ENCODE measurements at places on chromosomes 7 and 10.
A peak's percentile ranks its signal among the peaks of the same experiment; 100 is the strongest.

DNA sequence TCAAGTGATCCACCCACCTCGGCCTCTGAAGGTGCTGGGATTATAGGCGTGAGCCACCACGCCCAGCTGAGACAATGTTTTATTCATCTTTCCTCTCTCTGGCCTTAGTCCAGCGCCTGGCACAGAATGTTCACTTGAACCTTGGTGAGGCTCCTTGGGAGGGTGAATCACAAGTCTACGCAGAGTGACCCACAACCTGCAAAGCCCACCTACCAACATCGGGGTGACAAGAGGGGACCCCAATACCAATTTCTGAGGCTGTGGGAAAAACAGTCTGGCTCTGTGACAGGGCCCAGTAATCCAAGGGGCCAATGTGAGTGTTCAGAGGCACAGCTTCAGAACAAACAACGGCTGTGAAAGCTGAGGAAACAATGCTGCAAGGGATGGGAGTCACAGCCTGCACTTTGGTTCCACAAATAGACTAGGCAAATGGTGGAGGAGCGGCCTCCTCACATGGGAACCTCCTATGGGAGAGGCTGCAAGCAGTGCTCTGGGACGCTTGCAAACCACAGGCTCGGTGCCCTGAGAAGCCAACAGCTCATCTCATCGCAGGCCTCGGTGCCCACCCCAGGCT is 5.6 kb upstream of the MALSU1 start:
- H3K4me1 ChIP-seq: no peaks in the 10 kb centered on the region
- H3K27me3 ChIP-seq: no peaks in the 10 kb centered on the region
- no peak for DNase-seq
- H3K4me3 ChIP-seq: no peak overlapping the region
- H3K27ac ChIP-seq: no peak overlapping the region

GRCh38 chr7:142338633-142339501 is 81.0 kb upstream of the PRSS58 start:
- H3K4me3 ChIP-seq: no peak overlapping the region
- no peak overlapping the region for H3K27ac ChIP-seq
- H3K36me3 ChIP-seq: no peaks in the 10 kb centered on the region
- no peak for DNase-seq
- H3K4me1 ChIP-seq: no peaks in the 10 kb centered on the region

DNA sequence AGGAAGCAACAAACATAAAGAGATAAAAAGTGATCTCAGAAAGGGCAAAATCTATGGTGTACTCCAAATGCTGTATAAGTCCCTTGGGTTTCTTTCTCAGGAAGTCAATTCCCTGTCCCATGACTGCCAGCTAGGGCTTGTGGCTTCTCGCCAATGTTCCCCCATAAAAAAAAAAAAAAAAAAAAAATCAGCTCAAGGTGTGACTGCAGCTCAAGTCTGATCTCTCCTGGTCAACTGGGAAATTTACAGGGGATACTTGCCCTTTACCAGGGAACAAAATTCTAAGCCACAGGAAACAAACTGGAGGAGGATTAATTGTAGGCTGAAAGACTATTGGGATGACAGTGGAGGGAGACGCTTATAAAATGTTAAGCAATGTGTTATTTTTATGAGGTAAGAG is 76.0 kb downstream of the PCGF5 start:
- H3K36me3 ChIP-seq: no peaks in the 10 kb centered on the region
- no peaks in the 10 kb centered on the region for H3K27me3 ChIP-seq
- H3K4me1 ChIP-seq: no peaks in the 10 kb centered on the region
- H3K4me3 ChIP-seq: no peak overlapping the region
- H3K27ac ChIP-seq: no peak overlapping the region

GRCh38 chr7:30202671-30203070 is 67.9 kb downstream of the MTURN start:
- H3K36me3 ChIP-seq: no peaks in the 10 kb centered on the region
- H3K4me1 ChIP-seq: no peaks in the 10 kb centered on the region
- no peak overlapping the region for H3K4me3 ChIP-seq
- no peak overlapping the region for H3K27ac ChIP-seq

GRCh38 chr10:35378541-35379210 is 42.4 kb downstream of the CCNY start:
- H3K4me3 ChIP-seq: no peak overlapping the region
- H3K27ac ChIP-seq: peak overlapping the region; percentile 80
- no peaks in the 10 kb centered on the region for H3K4me1 ChIP-seq
- H3K36me3 ChIP-seq: no peaks in the 10 kb centered on the region
- no peak for DNase-seq
- H3K27me3 ChIP-seq: no peaks in the 10 kb centered on the region

DNA sequence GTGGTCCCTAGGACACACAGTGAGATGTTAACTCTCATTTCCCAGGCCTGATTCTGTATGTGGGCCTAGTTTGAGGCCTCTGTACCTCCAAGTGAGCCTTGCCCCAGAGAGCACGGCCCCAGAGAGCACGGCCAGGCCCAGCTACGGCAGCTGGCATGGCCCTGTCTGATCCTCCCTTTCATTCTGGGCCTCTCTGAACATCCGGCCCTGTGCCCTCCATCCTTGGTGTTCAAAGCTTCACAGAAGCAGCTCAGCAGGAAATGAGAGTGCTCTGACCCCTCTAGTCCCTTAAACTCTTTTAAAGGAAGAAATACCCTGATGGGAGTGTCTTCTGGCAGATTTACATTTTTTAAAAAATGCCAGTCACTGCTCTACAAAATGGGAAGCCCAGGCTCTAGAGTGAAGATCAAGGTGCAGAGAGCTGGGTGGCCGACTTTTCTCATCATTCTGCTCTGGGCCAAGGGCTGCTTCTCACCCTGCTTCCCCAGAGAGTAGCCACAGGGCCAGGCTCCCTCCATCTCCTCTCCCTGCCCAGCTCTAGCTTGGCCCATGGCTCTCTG is 171.9 kb downstream of the RPS24 start:
- H3K36me3 ChIP-seq: no peaks in the 10 kb centered on the region
- DNase-seq: no peak
- no peaks in the 10 kb centered on the region for H3K27me3 ChIP-seq
- no peaks in the 10 kb centered on the region for H3K4me1 ChIP-seq
- no peak overlapping the region for H3K4me3 ChIP-seq

DNA sequence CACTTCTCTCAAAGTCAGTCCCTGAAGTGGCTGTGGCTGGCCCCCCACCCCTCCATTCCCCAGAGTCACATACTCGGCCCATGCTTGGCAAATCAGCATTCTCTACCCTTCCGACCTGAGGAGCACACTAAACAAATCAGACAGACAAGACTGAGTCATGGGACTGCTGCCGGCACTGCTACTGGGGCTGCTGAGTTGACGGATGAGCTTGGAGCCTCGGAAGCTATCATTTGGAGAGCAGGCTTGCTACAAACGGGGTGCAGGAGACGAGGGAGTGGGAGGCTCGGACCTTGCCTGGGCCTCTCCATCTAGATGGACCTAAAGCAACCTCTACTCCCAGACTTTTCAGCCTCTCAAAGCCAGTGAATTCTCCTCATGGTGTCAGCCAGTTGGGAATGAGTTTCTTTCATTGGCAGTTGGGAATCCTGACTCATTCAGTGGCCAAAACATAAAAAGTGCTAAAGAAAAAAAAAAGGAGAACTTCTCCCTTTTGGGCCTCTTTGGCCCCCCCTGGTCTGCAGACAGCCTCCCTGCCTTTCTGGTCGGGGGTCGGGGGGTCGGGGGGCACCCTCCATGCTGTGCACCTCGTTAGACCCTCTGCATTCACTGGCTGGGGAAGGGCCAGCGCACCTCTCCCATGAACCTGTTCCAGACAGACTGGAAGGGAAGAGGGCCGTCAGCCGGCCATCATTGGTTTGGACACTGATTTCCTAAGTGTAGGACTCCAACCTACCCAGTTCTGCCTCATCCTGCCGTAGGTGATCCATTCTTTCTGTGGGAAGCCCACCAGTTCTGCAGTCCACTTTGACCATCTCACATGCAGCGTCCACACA is 52.3 kb upstream of the COL13A1 start:
- no peak overlapping the region for H3K4me3 ChIP-seq
- DNase-seq: no peak
- H3K4me1 ChIP-seq: no peaks in the 10 kb centered on the region
- H3K36me3 ChIP-seq: no peaks in the 10 kb centered on the region

DNA sequence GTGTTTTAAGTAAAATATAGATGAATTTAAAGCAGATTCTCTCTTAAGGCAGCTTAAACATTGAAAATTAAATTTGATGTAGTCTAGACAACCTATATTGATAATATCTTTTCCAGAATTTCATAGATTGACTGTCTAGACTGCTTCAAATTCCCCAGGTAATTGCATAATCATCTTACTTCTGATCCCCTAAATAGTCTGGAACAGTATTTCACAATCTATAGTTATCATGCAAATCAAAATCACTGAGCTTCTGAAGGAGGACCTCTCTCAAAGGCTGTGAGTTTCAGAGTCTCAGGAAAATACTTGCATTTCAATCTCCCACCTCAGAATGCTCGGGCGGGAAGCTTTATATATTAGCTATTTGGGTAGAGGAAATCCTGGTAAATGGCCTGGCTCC is 87.3 kb downstream of the SEMA3A start:
- H3K4me3 ChIP-seq: no peak overlapping the region
- no peaks in the 10 kb centered on the region for H3K4me1 ChIP-seq
- no peak overlapping the region for H3K27ac ChIP-seq
- DNase-seq: no peak
- H3K27me3 ChIP-seq: no peaks in the 10 kb centered on the region

DNA sequence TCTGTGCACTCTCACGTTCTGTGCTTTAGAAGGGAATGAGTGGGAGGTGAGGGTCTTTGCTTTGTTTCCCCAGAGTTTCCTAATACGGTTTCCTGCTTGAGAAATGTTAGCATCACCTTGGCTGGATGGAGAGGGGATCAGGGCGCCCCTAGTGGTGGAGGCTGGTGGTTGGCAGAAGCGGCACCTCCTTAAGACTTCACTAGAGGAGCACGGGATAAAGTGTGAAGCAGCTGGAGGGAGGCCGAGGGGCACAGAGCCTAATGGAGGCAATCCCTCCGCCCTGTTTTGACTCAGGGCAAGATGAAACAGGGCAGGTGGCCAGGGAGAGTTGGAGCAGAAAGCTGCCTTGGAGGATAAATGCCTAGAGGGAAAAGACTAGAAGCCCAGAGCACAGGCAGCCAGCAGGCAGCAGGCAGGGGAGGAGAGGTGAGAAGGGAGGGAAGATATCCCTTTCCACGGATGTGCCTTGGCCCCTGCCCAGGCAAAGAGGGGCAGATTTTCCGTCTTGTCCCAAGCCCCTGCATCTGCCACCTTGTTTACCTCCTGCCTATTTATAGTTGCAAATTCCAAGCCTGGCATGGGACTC is 56.0 kb upstream of the BTRC start:
- no peaks in the 10 kb centered on the region for H3K4me1 ChIP-seq
- H3K4me3 ChIP-seq: no peak overlapping the region
- no peaks in the 10 kb centered on the region for H3K27me3 ChIP-seq
- DNase-seq: peak; percentile 71
- no peak overlapping the region for H3K27ac ChIP-seq

GRCh38 chr10:3525832-3526449 is 259.1 kb downstream of the KLF6 start:
- no peaks in the 10 kb centered on the region for H3K36me3 ChIP-seq
- no peak overlapping the region for H3K4me3 ChIP-seq
- DNase-seq: no peak
- no peaks in the 10 kb centered on the region for H3K4me1 ChIP-seq
- peak overlapping the region; percentile 65 for H3K27ac ChIP-seq
- no peaks in the 10 kb centered on the region for H3K27me3 ChIP-seq

DNA sequence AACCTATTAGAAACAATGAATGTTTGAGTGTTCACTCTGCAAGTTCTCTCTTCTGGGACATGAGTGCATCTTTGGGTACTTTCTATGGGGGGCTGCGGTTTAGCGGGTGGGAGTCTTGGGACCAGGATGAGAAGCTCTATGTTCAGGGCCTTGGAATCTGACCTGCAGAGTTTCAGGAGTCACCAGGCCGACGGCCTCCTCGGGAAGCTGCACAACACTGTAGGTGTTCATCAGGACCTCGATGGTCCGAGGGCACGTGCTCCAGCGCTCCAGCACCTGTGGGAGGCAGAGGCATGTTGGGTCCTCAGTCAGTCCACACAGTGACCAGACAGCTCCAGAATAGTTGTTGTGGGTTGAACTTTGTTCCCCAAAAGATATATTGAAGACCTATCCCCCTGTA is 8.9 kb upstream of the GBX1 start:
- DNase-seq: no peak
- H3K4me1 ChIP-seq: no peaks in the 10 kb centered on the region

- no peaks in the 10 kb centered on the region for H3K36me3 ChIP-seq
- H3K27ac ChIP-seq: peak within 1 kb of the TSS; percentile 78
- H3K4me1 ChIP-seq: no peaks in the 10 kb centered on the region
These were observed at the start of gene FGFBP3 for GRCh38 chr10:91909117-91909677. TSS of gene FGFBP3 (minus strand) at chr10:91909486. CDS start at chr10:91908969, 517 bp downstream.

- H3K4me1 ChIP-seq: peaks cover 8% of the 10 kb centered on the region
- no peak for DNase-seq
- no peaks in the 10 kb centered on the region for H3K36me3 ChIP-seq
These were observed 5.3 kb upstream of the EBF3 start for GRCh38 chr10:129969184-129969910.

GRCh38 chr7:139687980-139688632 is 89.7 kb downstream of the HIPK2 start:
- peaks cover 4% of the 10 kb centered on the region for H3K4me1 ChIP-seq
- no peak for DNase-seq
- no peak overlapping the region for H3K4me3 ChIP-seq
- H3K36me3 ChIP-seq: no peaks in the 10 kb centered on the region
- peak overlapping the region; percentile 25 for H3K27ac ChIP-seq

GRCh38 chr10:123582084-123582989 is 83.8 kb upstream of the GPR26 start:
- DNase-seq: peak; percentile 63
- no peaks in the 10 kb centered on the region for H3K4me1 ChIP-seq
- no peaks in the 10 kb centered on the region for H3K36me3 ChIP-seq

- no peak overlapping the region for H3K4me3 ChIP-seq
- no peak overlapping the region for H3K27ac ChIP-seq
- H3K4me1 ChIP-seq: no peaks in the 10 kb centered on the region
- no peak for DNase-seq
- no peaks in the 10 kb centered on the region for H3K27me3 ChIP-seq
These were observed 476.8 kb upstream of the ADARB2 start for GRCh38 chr10:2214092-2214491.

DNA sequence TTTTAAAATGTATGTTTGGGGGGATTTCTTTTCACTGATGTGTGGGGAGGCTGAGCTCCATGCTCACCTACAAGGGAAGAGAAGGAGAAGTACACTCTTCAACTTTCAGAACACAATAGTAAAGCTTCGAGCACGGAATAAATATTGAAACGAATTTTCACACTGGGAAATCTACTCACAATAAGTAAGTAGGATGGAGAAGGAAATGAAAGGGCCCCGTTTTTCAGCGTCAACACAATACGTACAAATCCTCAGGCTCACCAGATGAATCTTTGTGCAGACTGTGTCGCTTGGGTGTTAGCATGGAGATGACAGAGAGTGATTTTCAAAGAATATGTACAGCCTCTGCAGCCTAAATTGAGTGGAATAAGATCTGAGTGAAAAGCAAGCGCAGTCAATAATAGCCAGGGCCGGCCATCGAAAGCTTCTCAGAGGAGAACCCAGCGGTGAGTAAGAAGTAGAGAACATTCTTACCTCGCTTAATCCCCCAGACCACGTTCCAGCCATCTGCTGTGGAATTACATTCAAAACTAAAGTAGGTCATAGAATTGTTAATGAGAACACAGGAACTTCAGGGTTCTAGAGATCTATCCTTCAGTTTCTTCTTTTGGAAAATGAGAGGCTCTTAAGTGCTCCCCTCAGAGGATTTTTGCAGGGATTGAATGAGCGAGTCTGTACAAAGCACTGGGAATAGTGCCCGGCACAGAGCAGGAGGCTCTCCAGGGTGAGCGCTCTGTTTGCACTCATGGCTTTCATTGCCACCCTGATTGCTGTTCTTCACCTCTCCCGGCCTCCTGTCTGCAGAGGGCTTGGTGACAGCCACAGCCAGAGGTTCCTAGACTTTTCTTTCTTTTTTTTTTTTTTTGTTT is 292.8 kb downstream of the SFMBT2 start:
- H3K4me3 ChIP-seq: no peak overlapping the region
- no peaks in the 10 kb centered on the region for H3K36me3 ChIP-seq
- no peak overlapping the region for H3K27ac ChIP-seq
- no peak for DNase-seq
- no peaks in the 10 kb centered on the region for H3K27me3 ChIP-seq

Measured in breast epithelium (tissue), 4 donors.